SK-N-SH treated with all-trans-retinoic acid at 6 μM for 48 hours (cell line): ENCODE measurements at places on chromosomes 6 and 20.

GRCh38 chr6:144500892-144501291 lies 215.8 kb downstream of the UTRN start:
- no peak for ATAC-seq

GRCh38 chr6:158344534-158344933 lies 32.3 kb downstream of the TULP4 start:
- ATAC-seq = no peak

GRCh38 chr6:112289038-112289566 lies 34.7 kb upstream of the LAMA4 start:
- peak; percentile 95 for ATAC-seq

GRCh38 chr20:50304501-50304856 lies 113.8 kb downstream of the CEBPB start:
- no peak for ATAC-seq

DNA sequence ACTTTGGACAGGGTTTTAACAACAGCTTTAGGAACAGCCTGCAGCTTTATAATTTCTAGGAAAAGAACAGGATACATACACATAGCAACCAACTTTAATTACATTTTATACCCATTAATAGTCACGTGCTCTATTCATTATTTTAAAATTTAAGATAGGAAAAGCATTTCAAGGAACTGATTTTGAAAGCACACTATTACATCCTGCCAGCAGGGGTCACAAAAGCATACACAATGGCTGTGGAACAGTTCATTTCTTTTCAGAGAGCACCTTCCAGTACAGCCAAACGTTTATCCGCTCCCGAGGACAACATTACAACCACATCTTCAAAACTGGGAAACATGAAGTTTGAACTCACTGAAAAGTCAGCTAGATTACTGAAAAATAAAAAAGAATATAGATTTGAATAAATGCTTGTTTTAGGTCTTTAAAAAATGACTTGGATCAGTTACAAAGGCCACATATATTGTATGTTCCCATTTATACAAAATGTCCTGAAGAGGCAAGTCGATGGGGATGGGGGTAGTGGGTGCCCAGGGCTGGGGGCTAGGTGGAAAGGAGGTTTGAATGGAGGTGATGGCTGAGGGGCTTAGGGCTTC lies 104.6 kb upstream of the EXOC2 start:
- ATAC-seq = peak; percentile 82

DNA sequence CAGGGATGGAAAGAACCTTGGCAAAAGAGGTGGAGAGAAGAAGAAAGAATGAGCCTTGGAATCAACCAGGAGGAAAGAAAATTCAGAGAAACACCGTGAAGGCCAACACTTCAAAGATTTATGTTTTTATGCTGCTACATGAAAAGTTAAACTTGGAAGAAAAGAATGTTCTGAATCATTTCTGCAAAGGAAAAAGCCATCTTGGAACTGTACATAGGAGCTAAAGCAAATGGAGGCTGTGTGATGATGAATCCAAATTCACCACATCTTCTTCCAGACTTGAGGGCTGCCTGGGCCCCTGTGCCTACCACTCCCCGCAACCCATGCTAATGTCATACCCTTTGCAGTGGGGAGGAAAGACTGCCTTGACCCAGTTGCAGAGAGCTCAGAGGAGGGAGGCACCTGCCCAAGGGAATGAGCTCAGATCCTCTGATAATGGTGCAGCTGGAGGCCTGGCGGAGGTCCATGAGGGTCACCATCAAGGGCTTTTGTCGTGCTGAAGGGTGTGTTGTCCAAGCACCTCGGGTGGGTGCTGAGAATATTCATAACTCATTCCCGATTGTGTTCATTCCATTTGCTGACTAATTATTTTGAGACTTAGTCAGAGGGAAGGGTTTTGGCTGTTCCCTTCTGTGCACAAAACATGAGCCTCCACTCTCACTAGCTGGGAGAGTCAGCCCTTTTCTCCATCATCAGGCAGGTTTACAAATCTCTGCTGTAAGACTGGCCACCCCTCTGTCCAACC lies 245.8 kb upstream of the JAG1 start:
- ATAC-seq = no peak

DNA sequence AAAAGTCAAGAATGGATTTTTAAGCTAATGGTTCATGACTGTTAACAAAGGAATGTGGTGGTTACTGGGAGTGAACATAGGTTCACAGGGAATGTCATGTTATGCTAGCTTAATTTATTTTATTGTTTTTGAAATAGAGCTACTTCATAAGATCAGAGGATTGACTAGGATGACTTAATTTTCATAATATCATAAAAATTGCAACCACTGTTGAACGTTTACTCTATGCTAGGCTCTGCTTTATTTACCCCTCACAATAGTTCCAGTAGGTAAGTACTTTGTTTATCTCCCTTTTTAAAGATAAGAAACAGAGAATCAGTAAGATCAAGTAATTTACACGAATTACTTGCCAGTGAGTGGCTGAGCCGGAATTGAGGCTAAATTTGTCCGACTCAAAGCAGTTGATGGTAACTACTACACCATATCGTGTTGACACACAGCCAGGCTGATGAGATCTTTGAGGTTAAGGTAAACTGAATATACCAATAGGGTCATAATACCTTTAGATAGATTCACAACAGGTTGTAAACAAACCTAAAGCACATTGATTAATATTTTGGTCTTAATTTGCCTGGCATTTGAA lies 194.6 kb upstream of the CITED2 start:
- ATAC-seq = peak; percentile 83

GRCh38 chr20:45138561-45139300 lies 14.5 kb upstream of the WFDC12 start:
- ATAC-seq = peak; percentile 53; the same call in 1 of the 3 replicates

- no peak for ATAC-seq
Observed at GRCh38 chr6:40398810-40399477, 188.2 kb downstream of the LRFN2 start.

- no peak for ATAC-seq
Observed at GRCh38 chr20:19930426-19930825, 86.7 kb upstream of the NAA20 start.

DNA sequence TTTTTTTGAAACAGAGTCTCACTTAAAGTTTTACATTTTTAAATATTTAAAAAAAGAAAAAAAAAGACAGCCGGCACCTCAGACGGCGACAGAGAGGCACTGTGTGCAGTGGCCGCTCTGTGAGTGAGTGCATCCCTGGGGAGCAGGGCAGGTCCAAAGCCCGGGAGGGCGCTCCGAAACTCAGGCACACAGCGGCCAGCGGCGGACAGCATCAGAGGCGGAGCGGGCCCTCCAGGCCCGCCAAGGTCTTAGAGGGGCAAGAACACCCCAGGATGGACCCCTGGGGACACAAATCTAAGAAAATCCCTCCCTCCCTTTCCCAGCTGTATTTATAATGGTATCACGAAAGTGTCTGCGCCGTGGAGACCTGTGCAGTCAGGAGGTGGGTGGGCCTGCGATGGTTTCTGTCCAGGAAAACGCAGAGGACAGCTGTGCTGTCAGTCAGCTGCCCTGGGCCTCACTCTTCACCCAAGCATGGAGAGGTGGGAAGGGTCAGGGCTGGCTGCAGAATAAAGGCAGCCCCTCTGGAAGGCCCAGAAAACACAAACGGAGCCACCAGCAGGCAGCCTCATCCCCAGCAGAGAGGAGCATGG lies 43.8 kb downstream of the TAF4 start:
- no peak for ATAC-seq

DNA sequence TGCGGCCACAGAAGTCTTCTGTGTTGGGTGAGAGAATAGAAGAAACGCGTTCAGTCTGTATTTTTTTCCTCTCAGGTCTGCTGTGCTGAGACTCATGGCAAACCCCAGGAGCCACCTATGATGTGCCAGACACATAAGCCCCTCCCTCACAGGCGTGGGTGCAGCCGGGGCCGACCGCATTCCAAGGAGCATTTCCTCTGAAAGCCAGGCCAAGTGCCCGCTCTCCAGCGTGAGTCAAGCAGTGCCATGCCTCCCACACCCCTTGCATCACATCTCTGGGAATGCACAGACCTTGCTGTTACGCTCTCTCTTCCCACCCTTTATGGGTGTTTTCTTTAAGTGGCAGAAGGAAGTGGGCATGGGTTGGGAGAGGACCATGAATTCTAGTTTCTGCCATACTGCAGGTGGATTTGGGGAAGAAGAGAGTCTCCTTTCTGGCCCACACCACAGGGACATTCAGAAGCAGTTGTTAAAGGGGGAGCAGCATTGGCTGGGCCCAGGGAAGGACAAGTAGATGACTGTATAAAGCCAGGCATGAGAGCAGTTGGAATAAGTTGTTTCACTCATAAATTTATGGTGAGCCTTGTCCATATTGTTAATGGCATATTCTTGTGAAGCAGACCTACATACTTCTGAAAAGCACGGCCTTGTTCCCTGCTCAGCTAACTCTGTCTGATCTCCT lies 37.1 kb upstream of the TFAP2A start:
- peak; percentile 95 for ATAC-seq

GRCh38 chr20:19916531-19917485 lies 100.4 kb upstream of the NAA20 start:
- no peak for ATAC-seq

- peak; percentile 24; the same call in 2 of the 3 replicates for ATAC-seq
Observed at GRCh38 chr6:33860706-33861474, 57.1 kb upstream of the MLN start.

GRCh38 chr6:102390541-102390940 lies 997.0 kb downstream of the GRIK2 start:
- no peak for ATAC-seq

GRCh38 chr6:5968817-5969734 lies 37.6 kb downstream of the NRN1 start:
- ATAC-seq = peak; percentile 90

DNA sequence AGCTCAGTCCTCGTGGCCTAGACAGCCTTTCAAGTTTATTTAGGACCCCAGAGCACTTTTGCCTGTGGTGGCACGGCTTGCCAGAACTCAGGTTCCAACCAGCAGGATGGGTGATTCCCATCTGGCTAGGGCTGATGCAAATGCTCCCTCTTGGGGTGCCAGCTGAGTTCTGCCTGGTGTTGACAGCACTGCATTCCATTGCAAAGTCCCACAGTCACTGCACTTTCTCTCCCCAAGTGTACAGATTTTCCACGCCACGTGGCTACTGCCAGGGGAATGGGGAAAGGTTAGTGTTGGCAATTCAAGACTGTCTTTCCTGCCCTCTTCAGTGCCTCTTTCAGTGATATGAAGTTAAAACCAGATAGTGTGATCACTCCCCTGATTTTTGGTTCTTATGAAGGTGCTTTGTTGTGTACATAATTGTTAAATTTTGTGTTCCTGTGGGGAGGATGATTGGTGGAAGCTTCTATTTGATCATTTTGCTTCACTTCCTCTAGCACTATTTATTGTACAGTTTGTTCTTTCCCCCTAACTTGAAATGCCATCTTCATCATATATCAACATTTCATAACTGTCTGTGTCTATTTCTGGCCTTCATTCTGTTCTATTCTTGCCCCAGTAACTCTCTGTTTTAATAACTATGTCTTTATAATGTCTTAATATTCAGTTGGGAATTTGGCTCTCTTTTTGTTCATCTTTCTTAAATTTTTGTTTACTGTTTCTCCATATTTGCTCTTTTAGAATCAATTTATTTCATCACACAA lies 86.2 kb downstream of the CFAP61 start:
- no peak for ATAC-seq

DNA sequence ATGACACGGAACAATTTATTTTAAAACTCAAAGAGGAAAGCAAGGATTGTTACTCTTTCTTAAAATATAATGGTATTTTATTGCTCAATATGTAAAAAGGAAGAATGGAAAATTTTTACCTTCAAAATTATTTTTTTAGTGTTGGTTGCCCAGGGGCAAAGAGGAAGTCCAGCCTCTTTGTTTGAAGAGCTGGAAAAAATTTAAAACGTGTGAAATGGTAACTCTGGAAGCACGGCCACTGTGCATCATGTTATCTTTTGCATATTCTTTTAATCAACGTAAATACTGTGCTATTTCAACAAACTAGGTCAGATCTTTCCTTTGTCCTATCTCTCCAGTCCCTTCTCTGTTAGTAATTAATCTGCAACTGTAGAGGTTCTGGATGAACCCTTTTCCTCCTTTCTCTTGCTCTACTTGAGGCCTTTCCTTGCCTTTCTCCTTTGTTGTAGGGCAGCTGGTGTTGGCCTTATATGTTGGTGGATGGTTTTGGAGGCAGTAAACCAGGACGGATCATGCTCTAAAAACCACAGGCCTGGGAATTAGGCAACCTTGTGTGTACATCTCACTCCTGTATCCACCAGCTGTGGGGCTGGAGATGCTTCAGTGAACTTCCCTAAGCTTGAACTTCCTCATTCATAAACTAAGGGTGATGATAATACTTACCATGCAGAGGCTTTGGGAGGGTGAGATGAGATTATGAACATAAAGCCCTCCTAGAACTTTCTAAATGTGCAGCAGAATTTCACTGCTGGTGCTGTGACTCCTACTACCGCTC lies 143.3 kb downstream of the PRL start:
- no peak for ATAC-seq

- ATAC-seq = no peak
Observed at GRCh38 chr6:170106906-170107525, 183.9 kb downstream of the DLL1 start.

DNA sequence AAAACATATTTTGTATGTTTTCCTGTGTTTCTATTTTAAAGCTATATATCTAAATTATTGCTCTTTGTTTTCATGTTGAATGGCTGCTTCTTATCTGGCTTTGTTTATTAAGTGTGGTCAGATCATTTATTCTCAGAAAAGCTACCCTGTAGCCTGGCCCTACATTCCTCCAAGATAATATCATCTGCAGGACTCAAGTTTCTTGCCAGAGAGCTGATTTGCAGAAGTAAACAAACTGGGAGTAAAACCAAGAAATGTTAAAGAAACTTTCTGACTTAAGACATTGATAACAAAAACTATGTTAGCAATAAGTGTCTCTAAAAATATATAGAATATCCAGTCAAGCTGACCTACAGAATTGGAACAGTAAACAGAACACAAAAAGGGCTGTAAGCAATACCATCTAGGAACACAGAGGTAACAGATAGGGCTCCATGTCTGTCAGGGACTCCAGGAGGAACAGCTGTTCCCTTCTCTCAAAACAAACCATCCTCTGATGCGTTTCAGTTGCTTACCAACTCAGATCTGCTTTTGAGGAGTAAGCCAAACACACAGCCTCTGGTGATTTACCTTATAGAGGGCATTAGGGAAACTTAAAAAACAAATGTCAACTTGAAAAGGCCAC lies 17.5 kb upstream of the CEP85L start:
- ATAC-seq = peak; percentile 92

DNA sequence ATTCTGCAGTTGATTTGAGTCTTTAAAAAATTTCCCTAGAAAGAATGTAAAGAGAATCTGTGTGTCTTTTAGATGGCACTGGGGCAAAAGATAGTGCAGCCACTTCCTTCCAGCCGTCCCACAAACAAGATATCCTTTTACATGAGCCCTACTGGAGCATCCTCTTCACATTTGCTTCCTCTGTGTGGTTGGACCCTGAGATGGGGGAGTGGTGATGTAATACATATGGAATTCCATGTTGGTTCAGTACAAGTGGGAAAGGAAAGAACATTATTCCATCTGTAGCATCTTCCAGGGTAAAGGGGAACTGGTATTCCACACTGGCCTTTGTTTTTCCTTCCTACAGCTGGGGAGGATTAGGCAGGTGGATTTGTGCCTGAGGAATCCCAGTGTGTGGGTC lies 78.9 kb upstream of the ISM1 start:
- no peak for ATAC-seq
